ENCODE measurements at places on chromosomes 6 and 20.

DNA sequence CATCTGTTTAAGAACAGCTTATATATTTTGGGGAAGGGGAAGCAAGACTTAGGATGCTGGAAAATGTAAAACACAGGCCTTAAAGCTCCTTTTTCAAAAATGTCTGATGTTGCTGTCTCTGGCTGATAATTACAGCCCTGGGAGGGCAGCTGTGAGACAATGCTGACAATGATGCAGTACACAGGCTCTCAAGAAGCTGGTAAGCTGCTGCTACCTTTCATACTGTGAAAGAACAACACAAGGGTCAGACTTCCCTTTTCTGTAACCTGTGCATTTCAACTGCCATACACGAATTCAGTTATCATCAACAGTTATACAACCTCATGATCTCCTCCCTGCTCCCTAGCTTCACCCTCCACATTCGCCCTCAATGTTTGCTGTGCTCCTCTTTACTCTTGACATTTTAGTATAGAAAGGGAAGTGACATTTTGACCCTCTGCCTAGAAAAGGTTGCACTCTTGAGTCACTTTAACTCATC, 25.2 kb downstream of the MAP7 start:
- DNase-seq: no peak

- no peak for DNase-seq
Observed at GRCh38 chr20:25053255-25054031, 4.5 kb downstream of the ACSS1 start.

DNA sequence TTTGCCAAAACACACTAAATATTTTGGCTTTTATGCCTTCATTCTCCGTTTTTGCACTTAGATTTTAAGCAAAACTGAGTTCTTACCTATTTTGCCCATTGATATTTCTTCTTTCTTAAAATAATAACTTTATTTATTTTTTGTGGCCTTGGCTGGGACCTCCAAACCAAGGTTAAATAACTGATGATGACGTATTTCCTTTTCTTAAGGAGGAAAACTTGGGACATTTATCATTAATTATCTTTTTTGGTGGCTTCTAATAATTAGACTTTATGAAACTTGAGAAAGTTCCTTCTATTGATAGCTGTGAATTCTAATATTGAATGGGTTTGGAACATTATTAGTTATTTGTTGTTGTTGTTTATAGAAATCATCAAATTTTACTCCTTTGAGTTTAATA, 154.5 kb downstream of the ADGB start:
- DNase-seq: no peak

DNA sequence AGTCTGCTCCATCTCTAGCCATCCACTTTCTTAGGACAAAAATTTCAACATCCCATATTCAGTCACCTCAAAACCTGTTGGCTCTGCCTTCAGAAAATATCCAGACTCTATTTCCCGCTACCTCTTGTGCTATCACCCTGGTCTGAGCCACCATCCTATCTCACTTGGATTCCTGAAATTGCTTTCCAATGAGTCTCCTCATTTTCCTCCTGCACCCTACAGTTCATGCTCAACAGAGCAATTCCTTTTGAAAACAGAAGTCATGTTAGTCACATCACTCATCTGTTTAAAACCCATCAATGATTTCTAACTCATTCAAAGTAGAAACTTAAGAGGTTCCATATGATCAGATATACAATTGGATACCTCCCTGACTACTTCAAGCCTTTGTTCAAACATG, 229.9 kb downstream of the ADGRG6 start:
- DNase-seq: no peak

DNA sequence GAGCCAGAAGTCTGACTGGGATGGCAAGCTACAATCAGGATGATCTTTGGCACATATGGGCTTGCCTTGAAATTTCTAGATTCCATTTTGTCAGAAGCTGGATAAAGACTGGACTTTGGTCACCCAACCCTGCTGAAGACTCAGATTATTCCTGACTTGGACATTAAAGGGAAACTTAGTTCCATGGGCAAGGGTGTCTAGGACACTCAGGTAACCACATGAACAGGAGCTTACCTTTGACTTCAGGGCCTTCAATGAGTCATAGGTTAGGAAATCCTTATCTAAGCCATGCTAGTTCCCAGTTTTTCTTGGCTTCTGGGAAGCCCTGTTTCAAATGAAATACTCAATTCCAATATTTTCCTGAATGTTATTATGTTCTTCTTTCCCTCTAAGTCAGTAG, 28.5 kb upstream of the IFNGR1 start:
- DNase-seq: no peak

DNA sequence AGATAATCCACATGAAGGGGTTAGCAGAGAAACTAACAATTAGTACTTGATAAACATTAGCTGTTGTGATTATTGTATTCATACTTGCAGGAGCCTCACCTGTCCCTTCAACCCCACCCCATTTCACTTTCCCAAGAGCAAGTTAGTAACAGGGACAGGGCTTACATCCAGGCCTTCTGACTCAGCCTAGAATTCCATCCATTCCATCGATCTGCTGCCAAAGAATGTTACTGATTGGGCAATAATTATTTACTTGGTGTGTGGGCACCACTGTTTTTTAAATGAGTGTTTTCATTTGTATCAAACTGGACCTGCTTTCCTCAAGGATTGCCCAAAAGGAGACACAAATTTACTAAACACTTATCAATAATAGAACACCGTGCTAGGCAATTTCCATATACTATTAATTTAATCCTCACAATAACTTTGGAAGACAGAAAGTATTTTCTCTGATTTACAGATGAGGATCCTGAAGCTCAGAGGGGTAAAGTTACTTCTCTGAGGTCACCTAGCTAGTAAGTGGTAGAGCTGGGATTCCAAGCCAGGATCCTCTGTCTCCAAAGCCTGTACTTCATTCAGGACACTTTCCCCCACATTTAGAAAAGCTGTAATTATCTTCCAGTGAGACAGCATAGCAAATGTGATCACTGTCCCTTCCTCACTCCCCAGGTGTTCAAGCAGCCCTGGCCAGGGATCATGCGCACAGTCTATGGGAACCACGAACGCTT, 32.8 kb downstream of the GSS start:
- DNase-seq: no peak

GRCh38 chr20:63418617-63419016, 53.8 kb downstream of the KCNQ2 start:
- DNase-seq: no peak

GRCh38 chr20:8714206-8714605, 354.7 kb upstream of the PLCB4 start:
- no peak for DNase-seq

DNA sequence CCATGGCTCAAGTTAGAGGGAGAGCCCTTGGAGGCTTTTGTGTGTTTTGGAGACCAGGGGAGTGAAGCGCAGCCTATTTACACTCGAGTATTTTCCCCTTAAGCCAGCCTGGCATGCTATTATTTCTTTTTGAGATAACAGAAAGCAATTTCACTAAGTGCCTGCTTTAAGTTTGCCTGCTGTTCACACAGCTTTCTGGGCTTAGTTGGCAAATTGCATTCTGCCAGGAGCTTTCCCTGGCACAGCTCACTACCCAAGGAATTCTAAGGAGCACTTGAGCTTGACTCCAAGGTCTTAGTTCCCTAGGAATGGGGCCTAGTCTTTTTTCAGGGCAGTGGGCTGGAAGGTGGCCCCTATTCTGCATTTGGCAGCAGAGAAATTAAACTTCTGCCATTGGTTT, 19.0 kb upstream of the ASXL1 start:
- DNase-seq: no peak

DNA sequence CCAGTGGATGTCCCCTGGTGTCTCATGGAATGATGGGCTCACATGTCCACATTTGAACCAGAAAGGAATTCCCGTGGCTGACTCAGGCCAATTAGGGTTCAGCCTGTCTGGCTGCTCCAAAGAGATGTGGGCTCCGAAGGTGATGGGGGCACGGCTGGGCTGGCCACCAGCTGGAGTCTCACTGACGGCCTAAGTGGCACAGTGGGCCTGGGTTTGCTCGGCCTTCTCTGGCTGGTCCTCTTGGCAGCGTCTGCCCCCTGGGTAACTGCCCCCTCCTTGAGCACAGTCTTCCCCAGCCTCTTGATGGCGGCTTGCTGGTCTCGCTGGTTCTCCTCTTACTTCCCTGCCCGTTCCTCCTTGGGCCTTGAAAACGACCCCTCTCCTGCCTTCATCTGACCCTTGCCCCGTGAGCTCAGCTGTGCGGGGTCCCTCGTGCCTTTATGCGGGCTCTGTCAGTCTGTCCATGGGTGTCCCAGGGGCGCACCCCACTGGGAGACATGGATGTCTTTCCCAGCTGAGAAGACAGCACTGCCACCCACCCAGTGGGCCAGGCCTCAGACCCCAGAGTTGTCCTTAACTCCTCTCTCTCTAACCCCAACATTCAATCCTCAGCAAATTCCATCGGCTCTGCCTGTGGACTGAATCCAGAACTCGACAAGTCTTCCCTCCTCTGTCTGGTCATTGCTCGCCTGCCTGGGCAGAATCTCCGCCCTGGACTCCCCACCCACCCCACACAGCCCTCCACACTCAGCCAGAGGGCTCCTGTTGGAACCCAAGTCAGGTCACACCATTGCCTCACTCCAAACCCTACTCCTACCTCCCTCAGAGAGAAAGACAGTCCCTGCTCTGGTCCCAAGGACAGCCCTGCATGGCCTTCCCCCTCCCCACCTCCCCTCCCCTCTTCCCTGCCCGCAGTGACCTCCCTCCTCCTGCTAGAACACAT, 78.7 kb downstream of the CEBPB start:
- no peak for DNase-seq

DNA sequence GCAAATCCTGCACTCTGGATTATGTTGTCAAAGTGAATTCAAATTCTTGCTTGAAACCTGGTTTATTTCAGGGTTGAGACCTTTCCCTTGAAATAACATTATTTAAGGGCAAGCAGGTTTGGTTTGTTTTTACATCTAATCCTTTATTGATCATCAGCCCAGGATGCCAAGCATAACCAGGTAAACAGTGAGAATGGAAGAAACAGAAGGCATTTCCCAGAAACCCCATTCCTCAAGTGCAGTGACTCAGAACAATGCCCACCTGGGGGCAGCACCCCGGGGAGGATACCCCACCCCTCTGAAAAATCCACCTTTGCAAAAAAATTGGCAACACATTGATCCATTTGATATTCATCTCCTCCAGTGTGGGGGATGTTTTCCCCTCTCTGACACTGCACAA, 32.5 kb downstream of the POFUT1 start:
- no peak for DNase-seq

- no peak for DNase-seq
Observed at GRCh38 chr6:903761-904160, 210.8 kb upstream of the EXOC2 start.

- DNase-seq: no peak
Observed at GRCh38 chr20:1124421-1124820, 6.0 kb downstream of the PSMF1 start.

DNA sequence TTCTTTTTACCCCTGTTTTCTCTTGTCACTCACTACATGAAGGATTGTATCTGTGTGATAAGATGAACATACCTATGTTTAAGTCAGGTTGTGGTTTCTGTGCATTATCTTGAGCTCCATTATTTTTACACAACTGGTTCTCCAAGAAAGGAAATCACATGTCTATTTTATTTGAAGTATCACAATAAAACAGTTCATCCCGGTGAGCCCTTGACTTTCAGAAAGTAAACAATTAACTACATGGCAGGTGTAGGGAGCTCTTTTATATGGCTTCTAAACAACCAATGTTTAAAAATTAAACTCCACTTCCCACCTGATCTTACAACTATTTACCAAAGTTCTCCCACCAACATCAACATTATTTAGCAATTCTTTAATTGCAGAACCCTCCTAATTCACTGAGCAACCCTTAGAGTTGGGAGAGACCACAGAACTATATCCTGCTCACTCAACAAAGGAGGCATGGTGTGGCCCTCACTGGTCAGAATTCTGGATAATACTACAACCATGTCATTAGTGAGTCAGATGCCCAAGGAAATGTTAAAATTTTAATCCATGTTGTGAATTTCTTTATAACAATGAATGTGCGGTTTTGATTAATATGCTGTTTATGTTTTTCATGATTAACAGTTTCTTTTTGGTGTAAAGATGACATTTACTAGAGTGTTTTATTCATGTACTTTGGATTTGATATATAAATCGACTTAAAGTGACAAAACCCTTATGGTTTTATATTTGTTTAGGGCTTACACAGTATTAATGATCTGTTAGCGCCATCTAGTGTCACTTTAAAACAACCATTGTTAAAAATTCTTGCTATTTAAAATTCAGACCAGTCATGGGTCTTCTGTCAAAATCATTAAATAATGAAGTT, 50.0 kb upstream of the SCGN start:
- DNase-seq: no peak

DNA sequence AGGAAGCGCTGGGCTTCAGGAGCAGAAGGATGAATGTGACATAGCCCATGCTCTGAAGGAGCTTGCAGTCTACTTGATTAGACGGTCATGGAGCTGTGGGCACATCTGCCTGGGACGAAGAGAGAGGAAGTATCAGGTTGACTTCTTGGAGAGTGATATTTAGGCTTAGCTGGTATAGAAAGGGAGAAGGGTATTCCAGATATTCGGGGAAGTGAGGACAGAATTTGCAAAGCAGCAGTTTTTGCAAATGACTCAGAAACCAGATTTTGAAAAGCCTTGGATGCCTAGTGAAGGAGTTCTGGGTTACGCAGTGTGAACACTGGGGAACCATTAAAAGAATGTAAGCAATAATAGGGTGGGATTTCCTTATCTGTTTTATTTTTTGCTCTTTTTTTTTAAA, 60.7 kb downstream of the EYA4 start:
- no peak for DNase-seq

GRCh38 chr6:168210239-168211105, 109.1 kb downstream of the DACT2 start:
- no peak for DNase-seq

DNA sequence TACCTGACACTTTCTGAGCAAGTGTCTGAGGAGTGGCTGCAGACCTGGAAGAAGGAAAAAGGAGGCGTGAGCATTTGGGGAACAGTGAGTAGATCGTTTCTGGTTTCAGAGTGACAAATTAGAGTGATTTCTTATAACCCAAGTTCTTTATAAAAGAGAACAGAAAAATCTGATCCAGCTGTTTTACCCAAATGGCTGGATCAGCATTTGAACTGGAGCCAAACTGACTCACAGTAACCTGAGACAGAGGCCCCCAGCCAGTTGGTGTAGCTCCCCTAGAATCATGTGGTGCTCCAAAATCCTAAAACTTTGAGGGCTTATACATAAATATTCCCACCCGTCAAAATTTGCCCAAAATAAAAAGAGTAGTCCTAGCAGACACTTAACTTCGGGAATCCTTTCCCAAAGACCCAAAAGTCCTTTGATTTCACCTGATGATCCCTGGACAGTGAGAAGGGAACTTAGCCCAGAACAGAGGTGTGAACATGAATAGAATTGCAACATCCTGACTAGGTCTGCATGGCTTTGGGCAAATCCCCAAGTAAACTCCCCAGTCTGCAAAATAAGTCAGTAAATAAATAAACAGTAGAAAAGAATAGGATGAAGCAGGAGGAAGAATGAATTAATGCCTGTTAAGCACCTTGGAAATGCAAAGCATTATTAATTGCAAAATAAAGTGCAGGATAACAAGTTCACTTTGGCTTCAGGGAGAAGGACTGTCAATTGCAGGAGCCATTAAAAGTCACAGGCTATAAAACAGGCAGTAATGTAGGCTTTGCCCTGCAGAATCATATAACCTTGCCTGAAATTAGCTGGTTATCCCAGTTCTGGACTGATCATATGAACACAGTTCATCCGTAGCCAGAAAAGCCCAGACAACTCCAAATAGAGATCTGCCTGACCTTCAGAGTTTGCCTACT, 262.0 kb upstream of the JARID2 start:
- DNase-seq: no peak
